Activated B cell treated with CpG ODN at 0.5 μM for 24 hours (primary cell): ENCODE measurements at places on chromosomes 7 and 10.

DNA sequence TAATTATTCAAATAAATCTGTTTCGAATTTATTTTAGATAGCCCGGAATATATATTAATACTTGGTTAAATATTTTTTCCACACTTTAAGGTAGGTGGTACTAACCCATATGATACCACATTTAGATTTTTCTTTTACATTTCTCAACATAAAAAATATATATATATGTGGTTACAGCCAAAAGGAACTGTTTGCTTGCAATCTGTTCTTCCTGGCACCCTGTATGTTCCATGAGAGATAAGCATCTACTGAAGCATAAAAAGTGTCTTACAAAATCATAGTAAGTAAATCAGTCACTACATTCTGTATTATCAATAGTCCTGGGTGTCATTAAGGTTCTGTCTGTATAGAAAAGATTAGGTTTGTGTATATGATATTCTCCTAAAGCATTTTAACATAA is 726.8 kb downstream of the GRM8 start:
- no peak for DNase-seq

- DNase-seq: no peak
Measured at GRCh38 chr7:158431941-158432347, 155.7 kb downstream of the PTPRN2 start.

DNA sequence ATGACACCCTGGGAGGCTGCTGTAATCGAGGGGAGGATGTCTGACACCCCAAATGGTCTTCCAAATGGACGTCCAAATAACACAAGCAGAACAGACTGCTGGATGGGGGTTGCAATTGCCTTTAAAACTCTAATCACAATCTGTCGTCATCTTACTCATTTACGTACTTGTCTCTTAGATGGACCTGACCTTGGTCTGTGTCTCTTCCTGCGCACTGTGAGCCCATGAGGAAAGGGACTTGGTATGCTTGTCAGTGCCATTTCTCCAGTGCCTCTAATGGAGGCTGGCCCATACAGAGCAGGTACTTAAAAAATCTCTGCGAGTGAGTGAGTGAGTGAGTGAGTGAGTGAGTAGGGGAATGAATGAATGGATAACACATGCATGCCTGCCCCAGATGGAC is 93.3 kb downstream of the DLG5 start:
- DNase-seq: no peak

DNA sequence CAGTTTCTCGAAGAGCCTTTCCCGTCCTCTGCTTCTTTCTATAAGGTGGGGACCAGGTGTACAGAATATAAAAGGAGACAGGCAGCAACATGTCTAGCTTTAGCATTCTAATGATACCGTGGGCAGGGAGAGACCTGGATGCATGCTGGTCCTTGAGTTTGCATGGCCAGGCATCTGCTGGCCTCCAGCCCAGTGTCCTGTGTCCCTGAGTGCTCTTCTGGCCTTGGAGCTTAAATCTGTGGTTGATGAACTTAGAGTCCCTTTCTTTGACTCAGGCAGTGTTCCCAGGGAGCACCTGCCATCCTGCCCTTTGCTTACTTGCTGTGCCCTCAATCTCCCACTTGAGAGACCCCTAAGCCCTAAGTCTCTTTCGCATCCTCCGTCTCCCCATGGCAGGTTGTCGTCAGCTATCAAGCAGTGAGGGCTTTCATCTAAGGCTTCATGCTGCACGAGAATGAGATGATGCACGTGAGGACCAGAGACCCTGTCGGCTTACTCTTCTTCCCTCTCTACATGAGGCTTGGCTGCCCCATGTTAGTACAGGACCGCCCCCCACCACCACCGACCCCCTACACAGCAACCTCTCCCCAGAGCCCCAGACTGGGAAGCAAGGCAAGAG is 313.4 kb upstream of the C7orf33 start:
- no peak for DNase-seq

- DNase-seq: no peak
Measured at GRCh38 chr7:90625562-90625961, 29.4 kb downstream of the CDK14 start.

DNA sequence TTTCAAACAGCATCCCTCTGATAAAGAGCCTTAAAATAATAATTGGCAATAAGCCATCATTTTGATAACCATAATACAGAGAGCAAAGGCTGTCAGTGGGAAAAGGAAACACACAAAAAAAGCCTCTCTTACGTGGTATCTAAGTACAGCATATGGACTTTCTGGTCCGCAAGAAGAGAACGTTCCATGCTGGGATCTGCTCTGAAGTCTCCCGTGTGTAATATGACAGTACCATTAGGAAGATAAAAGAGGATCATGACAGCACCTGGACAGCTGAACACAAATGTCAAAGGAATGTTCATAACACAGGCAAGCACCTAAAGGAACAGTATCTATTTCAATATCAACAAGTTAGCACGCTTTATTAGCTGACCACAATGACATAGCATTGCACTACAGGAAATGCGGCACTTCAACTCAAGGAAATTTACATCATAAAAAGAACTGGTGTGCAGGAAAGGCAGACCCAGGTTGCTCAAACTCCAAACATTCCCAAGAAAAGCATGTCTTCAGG is 9.9 kb downstream of the DCLRE1A start:
- DNase-seq: no peak

DNA sequence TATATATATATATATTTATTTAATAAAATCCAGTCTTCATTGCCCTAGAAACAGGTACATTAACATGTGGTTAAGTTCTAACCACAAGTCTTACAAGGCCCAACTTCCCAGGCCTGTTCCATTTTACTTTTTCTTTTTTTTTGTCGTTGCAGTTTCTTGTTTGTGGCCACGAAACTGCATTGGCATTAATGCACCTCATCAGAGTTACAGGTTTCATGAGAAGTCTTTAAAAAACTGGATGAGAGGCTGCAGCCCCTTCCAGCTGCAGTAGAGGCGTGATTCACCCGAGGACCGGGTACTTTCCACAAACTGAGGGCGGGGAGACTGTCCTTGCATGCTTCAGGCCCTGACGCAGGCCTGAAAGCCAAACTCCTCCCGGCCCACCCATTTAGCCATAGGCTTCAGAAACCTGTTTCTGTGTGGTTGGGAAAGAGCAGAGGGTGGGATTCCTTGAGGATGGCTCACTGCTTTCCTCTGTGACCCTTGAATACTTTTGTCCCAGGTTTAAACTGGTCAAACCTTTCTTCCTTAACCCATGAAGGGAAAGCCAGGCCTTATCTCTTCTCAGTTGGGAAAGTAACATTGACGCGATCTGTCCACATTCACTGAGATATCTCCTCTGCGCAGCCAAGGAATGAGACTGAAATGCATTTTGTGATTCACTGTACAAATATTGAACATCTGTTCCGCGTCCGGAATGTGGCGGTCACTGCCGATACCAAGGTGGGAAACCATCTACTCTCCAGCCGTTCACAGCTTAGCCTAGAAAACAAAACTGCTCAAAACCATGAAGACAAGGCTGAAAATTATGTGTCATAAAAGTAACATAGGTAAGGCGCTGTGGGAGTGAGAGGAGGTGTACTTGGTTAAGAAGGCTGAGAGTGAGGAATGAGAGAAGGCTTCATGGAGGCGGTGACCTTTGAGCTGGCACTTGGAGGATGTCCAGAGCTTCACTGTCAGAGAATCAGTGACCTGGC is 311.7 kb downstream of the GATA3 start:
- no peak for DNase-seq
